Activated CD8-positive, alpha-beta memory T cell treated with anti-CD3 and anti-CD28 coated beads for 48 hours (primary cell): ENCODE measurements at places on chromosomes 16 and 17.

DNA sequence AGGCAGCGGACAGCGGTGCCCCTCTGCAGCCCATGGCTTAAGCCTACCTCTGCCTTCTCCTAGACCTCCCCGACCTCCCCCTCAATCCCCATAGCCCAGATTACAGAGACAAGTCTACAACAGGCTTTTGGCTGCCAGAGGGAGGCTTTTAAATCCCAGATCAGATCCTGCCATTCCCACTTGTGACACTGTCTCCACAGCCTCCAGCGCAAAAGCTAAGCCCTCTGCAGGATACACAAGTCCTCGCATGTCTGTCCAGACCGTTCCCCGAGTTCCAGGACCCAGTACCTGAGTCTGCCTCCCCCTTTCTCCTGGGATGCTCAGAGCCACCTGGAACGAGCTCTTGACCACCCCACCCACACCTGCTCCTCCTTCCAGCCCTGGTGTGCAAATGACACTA is 31.2 kb downstream of the VAC14 start:
- no peak for DNase-seq

DNA sequence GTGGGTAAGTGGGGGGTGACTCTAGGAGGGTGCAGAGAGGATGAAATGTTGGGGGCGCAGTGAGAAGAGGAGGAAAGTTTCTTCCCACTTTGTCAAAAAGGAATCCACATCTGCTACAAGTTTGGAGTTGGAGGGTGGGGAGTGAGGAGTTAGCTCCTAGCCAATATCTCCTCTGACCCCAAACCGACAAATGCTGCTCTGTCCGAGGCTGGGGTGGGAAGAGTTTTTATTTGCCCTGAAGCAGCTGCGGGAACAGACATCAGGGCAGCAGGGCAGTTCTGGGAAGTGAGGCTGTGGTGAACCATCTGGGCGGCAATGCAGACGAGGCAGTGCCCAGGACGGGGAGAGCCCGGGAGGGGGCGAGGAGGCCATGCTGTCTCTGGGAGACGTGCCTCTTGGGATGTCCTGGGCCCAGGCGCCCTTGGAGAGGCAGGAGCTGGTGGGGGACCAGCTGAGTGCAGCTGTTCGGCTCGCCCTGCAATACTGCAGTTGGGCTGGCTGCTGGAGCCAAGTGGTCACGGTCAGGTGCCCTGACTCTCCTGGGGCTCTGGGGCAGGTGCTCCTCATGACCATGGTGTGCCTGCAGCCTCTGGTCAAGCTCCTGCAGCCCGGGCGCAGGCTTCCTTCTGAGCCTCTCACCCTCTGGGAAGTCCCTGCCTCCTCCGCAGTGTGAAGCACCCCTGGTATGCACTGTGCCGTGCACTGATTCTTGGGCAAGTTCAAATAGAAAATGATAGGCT is 6.4 kb upstream of the SOCS3 start:
- no peak for DNase-seq

GRCh38 chr17:36844601-36845000 is 92.7 kb upstream of the LHX1 start:
- DNase-seq = no peak

GRCh38 chr17:8120520-8121406 is 2.4 kb upstream of the ALOXE3 start:
- peak; percentile 74 for DNase-seq

DNA sequence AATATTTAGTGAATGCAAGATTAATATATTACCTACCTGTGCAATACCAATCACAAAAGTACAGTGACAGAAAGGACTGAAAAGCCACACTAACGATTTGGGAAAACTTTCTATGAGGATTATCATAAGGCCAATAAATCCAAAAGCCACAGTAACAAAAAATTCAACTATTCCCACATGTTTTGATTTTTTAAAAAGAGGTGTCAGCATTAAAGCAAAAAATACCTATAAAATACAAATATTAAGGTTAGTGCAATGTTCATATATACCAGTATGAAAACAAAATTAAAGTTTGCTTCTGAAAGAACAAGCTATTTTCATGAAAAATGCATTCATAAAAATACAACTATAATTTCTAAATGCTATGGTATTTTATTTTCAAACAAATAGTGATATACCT is 24.3 kb downstream of the ABCA5 start:
- DNase-seq = no peak

DNA sequence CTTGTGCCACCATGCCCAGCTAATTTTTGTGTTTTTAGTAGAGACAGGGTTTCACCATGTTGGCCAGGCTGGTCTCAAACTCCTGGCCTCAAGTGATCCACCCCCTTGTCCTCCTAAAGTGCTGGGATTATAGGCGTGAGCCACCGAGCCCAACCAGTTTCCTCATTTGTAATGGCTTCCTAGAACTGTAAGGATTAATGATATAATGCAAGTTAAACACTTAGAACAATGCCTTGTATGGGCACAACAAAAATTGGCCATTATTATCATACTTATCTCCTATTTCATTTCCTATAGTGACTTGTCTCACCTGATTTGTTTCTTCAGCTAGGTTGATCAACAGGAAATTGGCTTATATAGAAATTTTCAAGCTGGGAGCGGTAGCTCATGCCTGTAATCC is 14.1 kb downstream of the TUBD1 start:
- DNase-seq = no peak

DNA sequence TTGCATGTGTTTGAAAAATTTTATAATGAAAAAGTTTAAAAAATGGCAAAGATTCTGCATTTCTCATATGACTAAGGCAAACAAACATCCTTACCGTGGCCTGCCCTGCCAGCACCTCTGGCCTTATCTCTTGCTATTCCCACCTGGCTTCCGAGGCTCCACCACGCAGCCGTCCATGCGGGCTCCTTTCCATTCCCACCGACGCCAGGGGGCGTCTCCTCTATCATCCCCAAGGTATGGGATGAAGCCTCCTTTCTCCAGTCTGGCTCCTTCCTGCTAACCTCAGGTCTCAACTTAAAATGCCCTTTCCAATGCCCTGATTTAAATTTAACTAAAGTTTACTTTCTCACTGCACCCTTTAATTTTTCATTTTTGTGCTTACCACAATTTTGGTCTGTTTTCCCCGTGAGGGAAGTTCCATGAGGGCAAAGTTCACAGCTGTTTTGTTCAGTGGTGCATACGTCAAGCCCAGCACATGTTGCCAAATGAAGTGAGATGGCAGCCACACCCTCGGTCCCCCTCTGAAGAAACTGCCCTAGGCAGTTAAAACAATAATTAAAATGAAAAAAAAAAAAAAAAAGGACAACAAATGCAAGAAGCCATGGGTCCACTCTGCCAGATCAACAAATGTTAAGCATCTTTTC is 13.3 kb upstream of the SDK2 start:
- DNase-seq = no peak

GRCh38 chr17:15884731-15885130 is 60.2 kb upstream of the ADORA2B start:
- DNase-seq = no peak

- DNase-seq = no peak
Observed at GRCh38 chr16:73046202-73046848, 1.6 kb downstream of the ZFHX3 start.
